Stimulated activated CD8-positive, alpha-beta memory T cell treated with anti-CD3 and anti-CD28 coated beads, Interleukin-15, amount 100 ng/mL, for 24 hours (primary cell): ENCODE measurements at places on chromosomes 5 and 9.

DNA sequence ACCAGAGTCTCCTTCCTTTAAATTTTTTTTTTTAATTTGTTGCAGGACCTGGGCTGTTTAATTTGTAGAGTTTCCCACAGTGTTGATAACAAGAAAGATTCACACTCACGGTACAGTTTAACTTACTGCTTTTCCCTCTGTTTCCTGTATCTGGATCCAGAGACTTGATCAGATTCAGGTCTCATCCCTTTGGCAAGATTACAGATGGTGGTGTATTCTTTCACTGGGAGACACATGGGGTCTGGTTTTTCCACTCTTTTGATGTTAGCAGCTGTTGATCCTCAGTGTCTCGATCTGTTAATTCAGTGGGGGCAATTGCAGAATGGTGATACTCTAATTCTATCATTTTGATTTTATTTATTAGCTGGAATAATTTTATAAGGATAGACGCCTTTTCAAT lies 75.4 kb upstream of the TNFAIP8 start:
- DNase-seq: no peak

DNA sequence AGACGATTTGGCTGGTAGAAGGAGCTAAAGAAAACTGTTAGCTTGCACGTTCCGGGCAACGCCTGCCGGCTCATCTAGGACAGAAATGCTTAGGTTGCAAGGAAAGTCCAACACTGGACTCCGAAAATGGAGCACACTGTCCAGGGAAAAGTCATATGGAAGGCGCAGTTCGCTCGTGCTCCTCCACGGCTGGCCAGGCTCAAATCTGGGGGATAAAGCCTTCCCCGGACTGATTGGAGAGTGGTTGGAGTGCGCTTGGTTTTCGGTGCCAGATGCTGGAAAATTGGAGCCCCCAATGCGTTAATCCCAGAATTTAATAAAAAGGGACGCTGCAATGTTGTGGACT lies 955 bp downstream of the CDH6 start:
- DNase-seq: no peak

GRCh38 chr9:91517801-91518200 lies 94.2 kb upstream of the NFIL3 start:
- no peak for DNase-seq

- no peak for DNase-seq
Observed at GRCh38 chr9:114989600-114990410, 59.4 kb upstream of the TNFSF8 start.

DNA sequence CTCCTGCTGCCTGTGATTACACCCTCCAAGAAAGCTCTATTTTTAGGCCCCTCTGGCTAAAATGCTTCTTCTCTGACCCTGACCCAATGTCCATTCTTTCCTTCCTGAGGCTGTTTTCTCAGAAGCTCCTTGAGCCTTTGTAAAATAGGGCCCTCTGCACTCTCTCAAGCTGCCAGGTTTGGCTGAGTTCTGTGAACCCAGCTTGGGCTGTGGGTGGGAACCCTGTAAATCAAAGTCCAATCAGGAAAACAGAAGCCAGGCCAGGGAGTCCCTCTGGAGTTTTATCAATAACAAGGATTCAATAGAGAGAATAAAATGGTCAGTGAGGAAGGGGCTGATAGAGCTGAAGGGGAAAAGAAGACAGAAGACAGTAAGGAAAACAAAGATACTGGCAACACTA lies 43.7 kb upstream of the ERCC6L2 start:
- DNase-seq: no peak
